ENCODE measurements at places on chromosomes 7 and 10.

GRCh38 chr7:88795553-88795952 is at the start of gene TEX47:
Gene TEX47, minus strand, starts transcription at chr7:88795737. Its CDS starts 795 bp downstream, at chr7:88794942.
- no peak for DNase-seq

- no peak for DNase-seq
Measured at GRCh38 chr7:140870003-140870402, 54.7 kb downstream of the BRAF start.

GRCh38 chr10:131290781-131291180 is 20.7 kb downstream of the TCERG1L start:
- no peak for DNase-seq

DNA sequence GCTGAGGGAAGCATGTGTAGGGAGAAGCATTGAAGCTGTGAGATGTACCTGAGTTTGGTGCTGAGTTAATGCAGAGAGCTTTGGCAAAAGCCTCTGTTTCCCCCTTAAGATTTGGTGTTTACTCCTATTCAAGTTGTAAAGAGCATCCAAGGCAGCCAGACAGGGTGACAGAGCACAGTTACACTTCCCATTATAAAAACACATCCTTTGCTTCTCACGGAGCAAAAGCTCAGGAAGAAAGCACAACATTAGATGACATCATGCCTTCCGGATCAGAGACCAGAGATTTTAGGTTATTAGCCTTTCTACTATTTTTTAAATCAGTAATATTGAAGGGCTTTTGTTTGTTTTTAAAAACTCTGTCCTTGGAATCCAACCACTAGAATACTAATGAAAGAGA is 182.9 kb downstream of the DOCK4 start:
- DNase-seq: no peak

DNA sequence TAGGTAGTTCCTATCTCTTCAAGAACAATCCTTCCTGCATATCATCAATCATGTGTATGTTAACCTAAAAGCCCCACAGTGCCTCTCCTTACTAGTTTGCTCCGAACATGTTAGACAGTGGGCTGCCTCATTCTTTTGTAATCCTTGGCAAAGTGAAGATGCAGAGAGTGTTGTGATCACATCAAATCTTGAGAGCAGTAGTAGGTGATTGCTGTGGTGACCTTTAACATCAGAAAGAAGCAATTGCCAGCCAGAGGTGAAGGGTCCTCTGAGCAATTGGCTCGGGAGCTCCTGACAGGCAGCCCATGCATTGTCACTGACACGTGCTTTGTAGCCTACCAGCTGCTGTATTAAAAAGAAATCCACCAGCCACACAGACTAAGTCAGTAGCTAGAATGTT is 19.6 kb upstream of the GSTK1 start:
- DNase-seq: no peak

GRCh38 chr7:42314696-42315095 is 77.7 kb upstream of the GLI3 start:
- DNase-seq: no peak

DNA sequence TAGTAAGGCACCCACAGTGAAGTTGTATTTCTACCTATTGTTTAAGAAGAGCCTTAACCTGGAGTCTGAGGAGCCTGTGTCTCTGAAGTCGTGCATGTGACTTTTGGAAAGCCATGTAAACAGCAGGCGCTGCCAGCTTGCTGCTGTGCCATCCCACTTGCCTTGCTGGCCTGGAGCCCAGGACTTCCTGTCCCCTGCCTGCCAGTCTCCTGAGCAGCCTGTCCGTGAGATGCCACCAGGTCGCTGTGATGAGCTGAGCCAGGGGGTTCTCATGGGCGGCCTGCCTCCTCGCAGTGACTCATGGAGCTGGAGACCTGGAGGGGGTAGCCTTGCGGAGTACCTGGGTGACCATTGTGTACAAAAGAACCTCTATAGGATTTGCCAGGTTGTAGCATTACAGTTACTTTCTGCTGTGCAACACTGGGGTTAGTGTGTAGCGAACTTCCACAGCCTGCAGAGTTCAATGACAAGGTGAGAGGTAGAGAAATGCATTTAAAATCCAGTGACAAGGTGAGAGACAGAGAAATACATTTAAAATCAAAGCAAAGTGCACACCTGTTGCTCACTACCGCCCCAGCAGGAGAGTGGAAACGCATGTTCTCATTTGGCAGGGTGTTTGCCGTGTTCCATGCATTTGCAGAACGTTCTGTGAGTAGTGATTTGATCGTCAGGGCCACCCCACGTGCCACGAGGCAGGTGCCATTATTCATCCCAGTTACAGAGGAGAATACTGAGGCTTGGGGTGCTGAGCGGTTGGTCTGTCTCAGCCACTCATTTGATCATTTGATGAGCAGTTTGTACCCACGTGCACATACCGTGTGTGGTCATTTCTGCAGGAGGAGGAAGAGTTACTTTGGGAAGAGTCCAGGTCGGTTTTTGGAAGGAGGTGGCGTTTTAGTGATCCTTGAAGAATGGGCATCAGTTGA is 36.6 kb upstream of the BHLHA15 start:
- DNase-seq: no peak

All from stimulated activated CD8-positive, alpha-beta memory T cell treated with anti-CD3 and anti-CD28 coated beads, Interleukin-12 subunit alpha, Interleukin-12 subunit beta, amount 100 ng/mL, for 4 hours (primary cell).